ENCODE measurements at places on chromosomes 1 and 21. TPM values are rescaled to one million over a fixed set of nuclear protein-coding genes. Genes with fewer than 3 reads are reported as not detected.

Gene OR10Z1
- total RNA-seq = not detected

Gene CD244
- 0.14 TPM for total RNA-seq

Gene SFN
- 0.16 TPM for total RNA-seq

DNA sequence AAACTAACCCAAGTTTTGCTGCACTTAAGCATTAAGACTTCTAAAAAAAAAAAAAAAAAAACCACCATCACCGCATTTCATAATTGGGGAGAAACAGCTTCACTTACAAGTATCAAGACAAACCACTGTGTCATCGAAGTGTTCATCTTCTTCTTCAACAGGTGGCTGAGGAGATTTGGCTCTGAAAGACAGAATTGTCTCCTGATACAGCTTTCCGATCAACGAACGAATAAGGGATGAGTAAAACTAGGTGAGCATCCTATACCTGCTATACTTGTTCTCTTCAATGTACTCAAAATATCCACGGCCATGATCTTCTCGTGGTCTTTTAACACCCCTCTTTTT is 2.0 kb downstream of the HNRNPU start:
- H3K4me3 ChIP-seq = peak overlapping the region; percentile 99
- DNase-seq = no peak
- H3K36me3 ChIP-seq = peaks cover 35% of the 10 kb centered on the region
- peak overlapping the region; percentile 100 for H3K27ac ChIP-seq
- H3K27me3 ChIP-seq = no peaks in the 10 kb centered on the region

DNA sequence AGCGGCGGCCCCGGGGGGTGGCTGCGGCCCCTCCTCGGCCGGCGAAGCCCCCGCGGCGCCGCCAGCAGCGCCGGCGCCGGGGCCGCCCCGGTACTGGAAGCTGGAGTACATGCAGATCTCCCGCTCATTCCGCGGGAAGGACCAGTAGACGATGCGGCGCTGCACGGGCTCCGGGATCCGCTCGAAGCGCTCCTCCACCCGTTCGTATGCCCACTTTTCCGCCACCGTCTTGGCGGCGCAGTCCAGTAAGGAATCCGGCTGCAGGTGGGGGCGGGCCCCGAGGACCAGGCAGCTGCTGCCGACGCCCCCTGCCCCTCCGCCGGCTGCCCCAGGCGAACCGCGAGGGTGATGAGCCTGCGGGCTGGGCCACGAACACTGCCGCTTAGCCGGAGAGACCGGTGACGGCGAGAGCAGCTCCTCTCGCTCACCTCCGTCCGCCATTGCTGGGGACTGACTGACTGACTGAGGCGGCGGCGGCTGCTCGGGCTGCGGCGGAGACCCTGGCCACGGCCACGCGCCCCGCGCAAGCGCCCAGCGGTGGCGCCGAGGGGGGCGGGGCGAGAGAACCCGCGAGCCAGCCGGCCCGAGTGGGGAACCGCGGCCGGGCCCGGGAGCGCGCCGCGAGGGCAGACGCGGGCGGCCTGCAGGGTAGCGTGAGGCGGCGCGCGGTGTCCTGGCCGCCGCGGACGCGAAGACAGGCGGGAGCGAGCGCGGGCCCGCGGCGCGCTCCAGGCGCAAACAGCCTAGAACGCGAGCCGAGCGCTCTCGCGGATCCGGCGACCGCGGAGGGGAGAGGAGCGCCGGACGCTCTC is at the start of gene ZSWIM5:
TSS of gene ZSWIM5 (minus strand) at position 696 of the 812 bp plus-strand sequence. CDS start at position 441, 255 bp downstream.
- peak within 1 kb of the TSS; percentile 88 for H3K27ac ChIP-seq
- H3K27me3 ChIP-seq = peaks cover 8% of the 10 kb centered on the region
- peak within 1 kb of the TSS; percentile 89 for H3K4me3 ChIP-seq
- peaks cover 20% of the 10 kb centered on the region for H3K4me1 ChIP-seq

DNA sequence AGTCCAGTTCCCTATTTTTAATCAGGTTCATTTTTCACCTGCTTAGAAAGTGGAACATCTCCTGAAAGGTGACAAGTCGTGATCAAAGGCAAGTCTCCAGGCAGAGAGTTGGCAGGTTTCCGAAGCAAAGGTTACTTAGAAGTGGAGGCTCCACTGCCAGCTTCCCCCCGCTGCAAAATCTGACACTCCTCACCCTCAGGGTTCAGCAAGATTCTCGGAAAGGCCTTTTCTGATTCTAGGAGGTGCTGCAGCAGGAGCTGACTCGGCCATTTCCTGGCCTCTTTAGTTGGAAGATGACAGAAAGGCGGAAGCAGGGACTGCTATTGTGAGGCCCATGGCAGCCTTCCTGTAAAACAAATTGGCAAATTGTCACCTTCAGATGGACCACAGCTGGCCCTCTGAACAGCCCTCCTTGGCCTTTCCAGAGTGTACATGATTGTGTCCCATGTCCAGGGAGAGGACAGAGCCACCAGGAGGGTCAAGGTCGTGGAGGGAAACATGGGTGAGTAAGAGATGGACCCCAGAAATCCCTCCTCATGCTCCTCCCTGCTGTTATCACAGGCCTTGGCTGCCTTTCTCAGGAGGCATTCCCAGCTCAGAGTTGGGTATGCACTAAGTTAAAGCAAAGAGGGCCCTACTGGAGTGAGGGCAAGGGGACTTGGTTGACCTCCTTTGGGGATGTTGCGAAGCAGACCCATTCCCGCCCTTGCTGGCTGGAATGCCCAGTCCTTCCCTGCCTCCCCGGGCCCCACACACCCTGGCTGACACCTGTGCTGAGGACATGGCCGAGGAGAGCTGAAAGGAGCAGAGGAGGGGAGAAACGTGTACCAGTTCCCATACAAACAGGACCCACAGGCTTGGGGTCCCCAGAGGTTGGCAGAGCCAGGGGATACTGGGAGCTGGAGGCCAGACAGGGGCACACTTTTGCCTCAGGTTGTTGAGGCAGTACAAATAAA is 115.5 kb upstream of the IRF2BP2 start:
- H3K4me3 ChIP-seq = peak overlapping the region; percentile 36
- peaks cover 85% of the 10 kb centered on the region for H3K4me1 ChIP-seq
- H3K27me3 ChIP-seq = no peaks in the 10 kb centered on the region
- peak overlapping the region; percentile 99 for H3K27ac ChIP-seq

- H3K36me3 ChIP-seq = no peaks in the 10 kb centered on the region
- DNase-seq = no peak
- H3K4me3 ChIP-seq = peak overlapping the region; percentile 10
Measured at GRCh38 chr1:117613249-117613968, 7.6 kb downstream of the TENT5C start.

- no peaks in the 10 kb centered on the region for H3K36me3 ChIP-seq
- no peak overlapping the region for H3K27ac ChIP-seq
- H3K4me3 ChIP-seq = no peak overlapping the region
- peaks cover 19% of the 10 kb centered on the region for H3K4me1 ChIP-seq
- no peak for DNase-seq
Measured at GRCh38 chr1:32895325-32896215, 5.6 kb downstream of the TMEM54 start.

DNA sequence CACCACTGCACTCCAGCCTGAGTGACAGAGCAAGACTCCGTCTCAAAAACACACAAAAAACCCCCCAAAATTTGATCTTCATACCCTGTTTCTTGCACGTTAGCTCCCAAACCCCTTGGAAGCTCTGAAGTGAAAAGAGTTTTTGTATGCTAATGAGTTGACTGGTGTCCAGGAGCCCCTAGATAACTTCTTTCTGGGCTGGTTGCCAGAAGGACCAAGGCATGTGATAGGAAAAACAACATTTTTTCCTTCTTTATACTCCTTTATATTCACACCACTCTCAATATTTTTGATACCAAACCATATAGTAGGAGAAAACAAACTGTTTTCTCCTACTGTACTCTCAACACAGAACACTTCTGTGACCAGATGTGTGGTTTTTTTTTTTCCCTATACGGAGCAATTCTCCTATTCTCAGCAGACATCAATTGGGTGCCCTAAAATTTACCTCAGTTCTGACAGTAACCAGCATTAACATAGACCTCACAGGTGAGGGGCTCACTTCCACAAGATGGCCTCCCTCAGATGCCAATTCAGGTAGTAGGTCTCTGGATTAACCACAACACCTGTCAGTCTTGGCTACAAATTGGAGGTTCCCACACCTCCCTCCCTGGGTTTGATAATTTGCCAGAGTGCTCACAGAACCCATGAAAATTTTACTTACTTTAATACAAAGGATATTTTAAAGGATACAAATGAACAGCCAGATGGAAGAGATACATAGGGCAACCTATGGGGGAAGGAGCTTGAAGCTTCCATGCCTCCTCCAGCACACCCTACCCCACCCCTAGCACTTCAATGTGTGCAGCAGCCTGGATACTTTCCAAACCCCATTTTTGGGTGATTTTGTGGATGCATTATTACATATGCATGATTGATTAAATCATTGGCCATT is 25.6 kb downstream of the ZYG11B start:
- H3K4me1 ChIP-seq = peaks cover 65% of the 10 kb centered on the region
- H3K27me3 ChIP-seq = no peaks in the 10 kb centered on the region
- H3K36me3 ChIP-seq = peaks cover 4% of the 10 kb centered on the region
- DNase-seq = no peak
- peak overlapping the region; percentile 60 for H3K27ac ChIP-seq

- no peaks in the 10 kb centered on the region for H3K27me3 ChIP-seq
- no peak overlapping the region for H3K4me3 ChIP-seq
- peaks cover 30% of the 10 kb centered on the region for H3K4me1 ChIP-seq
- peaks cover 5% of the 10 kb centered on the region for H3K36me3 ChIP-seq
Measured at GRCh38 chr1:8560035-8560434, 242.1 kb downstream of the SLC45A1 start.

DNA sequence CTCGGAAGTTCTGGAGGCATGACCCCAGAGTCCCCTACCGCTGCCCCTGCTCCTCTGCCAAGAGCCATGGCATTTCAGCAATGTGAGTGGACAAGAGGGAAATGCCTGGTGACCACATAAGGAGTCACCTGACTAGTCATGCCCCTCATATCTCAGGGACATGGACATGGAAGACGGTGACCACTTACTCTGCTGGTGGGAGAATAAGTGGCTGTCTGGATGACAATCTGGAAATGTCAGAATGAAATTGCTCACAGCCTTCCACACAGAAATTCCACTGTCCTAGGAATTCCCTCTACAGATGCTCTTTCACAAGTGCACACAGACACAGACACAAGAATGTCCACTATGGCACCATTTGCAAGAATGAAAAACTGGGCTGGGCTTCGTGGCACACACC is 24.3 kb upstream of the PLEKHG5 start:
- H3K4me3 ChIP-seq = no peak overlapping the region
- no peak for DNase-seq
- no peaks in the 10 kb centered on the region for H3K36me3 ChIP-seq
- no peaks in the 10 kb centered on the region for H3K27me3 ChIP-seq

DNA sequence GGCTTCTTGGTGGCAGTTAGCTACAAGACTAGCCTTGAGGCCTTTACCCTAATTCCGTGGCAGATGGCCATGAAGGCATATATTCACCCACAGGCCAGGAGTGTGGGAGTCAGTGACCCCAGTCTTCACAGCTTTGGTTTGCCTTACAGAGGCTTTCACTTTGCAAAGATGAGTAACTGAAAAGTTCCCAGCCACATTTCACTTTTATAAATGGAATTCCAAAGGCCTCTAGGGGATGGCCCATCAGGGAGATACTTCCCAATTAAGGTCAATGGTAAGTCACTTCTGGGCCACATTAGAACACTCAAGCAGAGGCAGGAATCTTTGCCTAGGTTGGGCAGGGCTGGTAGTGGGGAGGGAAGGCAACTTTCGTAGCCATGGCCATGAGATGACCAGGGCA is 13.1 kb upstream of the HEYL start:
- H3K36me3 ChIP-seq = no peaks in the 10 kb centered on the region
- no peaks in the 10 kb centered on the region for H3K27me3 ChIP-seq
- H3K27ac ChIP-seq = peak overlapping the region; percentile 79
- peaks cover 70% of the 10 kb centered on the region for H3K4me1 ChIP-seq
- DNase-seq = no peak
- no peak overlapping the region for H3K4me3 ChIP-seq

DNA sequence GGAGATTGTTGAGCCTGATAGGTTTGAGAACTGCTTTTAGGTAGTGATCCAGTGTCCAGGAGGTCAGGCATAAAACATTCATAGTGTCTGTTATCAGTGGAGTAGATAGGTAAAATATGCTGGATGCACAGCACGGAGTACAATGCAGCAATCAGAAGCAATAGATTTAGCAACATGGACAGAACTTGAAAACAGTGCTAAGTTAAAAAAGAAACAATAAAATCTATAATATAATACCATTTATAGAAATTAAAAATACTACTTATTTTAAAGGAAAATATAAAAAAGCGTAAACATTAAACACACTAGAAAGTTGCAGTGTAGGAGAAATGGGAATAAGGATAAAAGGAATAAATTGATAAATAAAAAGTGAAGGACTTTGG is 3.4 kb upstream of the TAF13 start:
- H3K4me1 ChIP-seq = peaks cover 38% of the 10 kb centered on the region
- H3K4me3 ChIP-seq = peak overlapping the region; percentile 34
- H3K36me3 ChIP-seq = no peaks in the 10 kb centered on the region
- H3K27ac ChIP-seq = peak overlapping the region; percentile 89
- no peak for DNase-seq

All from left ventricle myocardium inferior (tissue), 1 donor.